Stimulated activated CD8-positive, alpha-beta memory T cell treated with anti-CD3 and anti-CD28 coated beads, Interleukin-7, amount 100 ng/mL, for 1 hour (primary cell): ENCODE measurements at places on chromosomes 4 and X.

DNA sequence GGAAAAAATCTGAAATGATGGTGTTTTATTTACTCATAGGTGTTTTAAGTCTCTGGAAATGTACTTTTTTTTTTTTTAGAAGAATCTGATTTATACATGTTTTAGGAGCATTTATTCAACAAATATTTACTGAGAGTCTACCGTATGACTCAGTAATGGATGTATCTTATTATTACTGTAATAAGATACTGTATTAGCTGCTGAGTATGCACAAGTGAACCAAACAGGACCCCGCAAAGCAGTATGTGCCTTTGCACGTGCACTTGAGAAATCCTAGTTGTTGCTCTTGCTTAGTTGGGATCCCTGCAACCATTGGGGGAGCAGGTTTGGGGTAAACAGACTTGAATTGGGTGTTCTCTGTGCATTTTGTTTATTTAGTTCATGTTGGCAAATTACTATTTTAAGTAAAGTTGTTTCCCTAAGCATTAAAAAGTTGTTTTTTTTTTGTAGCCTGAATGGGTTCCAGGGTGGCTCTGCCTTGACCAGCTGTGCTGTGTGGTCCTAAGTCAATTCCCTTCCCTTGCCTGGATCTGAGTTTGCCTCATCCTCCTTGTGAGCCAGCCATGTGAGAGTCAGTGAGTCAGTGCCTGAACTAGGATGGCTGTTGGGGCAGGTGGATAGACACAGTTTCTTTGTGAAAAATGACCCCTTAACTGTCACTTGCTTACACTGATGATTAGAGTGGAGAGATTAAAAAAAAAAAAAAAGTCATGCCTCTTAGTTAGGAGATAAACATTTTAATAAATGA, 27.7 kb downstream of the DCUN1D4 start:
- DNase-seq = no peak

- no peak for DNase-seq
Observed at GRCh38 chrX:155874571-155875244, 6.4 kb upstream of the VAMP7 start.

GRCh38 chr4:145554691-145555090, 64.5 kb upstream of the MMAA start:
- DNase-seq = no peak

DNA sequence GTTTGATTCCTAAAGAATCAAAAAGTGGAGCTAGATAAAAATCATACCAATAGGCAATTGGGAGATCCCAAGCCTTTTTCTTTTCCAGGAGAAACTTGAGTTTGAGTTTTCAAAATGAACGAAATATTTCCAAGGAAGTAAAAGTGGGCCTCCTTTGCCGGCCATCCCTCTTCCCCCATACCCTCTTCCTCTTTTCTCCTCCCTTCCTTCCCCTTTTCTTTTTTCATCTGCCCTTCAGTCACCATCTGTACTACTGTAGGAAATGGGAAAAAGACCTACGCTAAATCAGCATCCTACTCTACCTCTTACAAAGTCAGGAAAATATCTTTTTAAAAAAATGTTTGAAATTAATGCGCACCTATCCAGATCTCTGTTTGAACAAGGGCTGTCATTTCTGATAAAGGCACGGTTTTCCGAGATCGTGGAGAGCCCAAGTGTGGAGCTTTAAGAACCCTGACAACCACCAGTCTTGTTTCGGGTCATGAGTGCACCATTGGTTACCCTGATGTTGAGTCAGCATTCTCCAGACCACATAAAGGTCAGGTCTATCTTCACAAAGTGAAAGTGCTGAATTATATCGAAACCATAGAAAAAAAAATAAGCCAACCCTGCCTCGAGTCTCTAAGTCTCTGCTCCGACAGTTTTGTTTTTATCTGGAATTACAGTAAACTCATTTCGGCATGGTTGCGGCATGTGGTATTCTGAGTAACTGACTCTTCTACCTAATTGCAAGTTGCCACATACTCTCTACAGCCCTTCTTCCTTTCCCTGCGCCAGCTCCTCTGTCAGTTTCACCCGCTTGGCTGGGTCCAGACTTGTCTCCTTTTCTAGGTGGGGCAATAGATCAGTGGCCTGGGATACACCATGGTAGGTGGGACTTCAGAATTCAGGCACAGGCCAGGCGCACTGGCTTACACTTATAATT, 140.2 kb upstream of the KLF3 start:
- no peak for DNase-seq

DNA sequence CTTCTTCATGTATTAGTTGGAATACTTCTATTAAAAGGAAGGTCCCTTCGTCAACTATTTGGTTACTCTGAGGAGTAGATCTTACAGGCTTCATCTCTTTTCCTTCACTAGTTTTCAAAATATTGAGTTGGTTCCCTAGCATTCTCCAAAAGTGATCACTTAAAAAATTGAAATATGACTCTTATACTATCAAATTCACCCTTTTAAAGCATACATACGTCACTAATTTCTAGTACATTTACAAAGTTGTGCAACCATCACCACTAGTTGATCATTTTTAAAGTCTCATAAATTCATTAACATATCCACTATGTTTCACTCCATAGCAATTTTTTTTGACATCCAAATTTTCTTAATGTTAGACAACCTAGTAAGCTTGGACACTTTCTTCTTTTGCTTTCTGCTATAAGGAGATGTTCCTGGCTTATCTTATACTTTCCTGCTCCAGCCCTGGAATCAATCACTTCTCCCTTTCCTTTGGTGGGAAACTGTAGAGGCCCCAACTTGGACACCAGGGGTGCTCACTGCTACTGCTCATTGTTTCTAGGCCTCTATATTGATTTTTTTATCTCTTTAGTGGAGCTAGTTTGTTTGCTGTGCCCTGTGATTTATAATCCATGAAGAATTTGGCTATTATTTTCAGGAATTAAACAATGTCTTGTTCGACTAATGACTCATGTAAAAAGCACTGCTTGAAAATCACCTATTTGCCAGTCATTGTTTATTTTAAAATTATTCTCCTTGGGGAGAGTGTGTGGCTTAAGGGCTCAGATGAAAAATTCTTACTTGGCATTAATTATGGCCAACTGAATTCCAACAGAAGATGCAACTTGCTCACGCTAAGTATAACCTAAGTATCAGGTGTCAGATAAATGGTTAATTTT, 4.0 kb upstream of the ZFX start:
- no peak for DNase-seq

GRCh38 chrX:87067795-87068369, 449.7 kb upstream of the KLHL4 start:
- no peak for DNase-seq

- no peak for DNase-seq
Observed at GRCh38 chr4:26053761-26054160, 139.7 kb downstream of the SMIM20 start.

DNA sequence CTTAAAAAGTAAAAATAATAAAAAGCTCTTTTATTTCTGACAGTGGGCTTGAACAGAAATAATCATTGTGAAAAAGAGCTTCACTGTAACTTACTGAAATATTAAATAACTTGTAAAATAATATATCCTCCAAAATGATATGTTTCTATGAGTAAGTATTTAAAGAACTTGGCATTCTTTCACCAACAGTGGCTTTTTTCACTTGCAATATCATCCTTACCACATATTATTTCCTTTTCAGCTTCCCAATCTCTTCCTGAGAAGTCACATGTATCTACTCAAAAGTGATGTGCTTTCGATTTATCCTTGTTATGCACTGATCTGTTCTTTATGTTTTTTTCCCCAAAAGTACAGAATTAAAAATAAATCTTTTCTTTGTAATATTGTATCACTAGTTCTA, 2.2 kb upstream of the PCDH18 start:
- no peak for DNase-seq

DNA sequence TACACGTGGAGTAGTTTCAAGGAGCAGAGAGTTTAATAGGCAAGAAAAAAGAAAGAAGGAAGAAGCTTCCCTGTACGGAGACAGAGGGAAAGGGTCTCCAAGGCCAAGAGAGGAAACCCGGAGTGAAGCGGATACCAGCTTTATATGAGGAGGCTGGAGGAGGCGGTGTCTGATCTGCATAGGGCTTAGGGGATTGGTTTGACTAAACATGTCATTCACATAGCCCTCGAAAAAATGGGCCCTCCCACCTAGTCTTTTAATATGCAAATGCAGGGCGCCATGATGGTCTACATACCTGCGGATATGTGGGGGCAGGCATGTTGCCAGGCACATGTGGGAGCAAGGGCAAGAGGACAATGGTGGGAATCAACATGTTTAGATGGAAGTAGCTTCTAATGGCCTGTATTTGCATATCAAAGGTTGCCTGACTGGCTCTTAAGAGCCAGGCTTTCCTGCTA, 103.1 kb upstream of the UGT8 start:
- DNase-seq = no peak

- no peak for DNase-seq
Observed at GRCh38 chrX:78455901-78456300, 128.5 kb upstream of the CYSLTR1 start.

- DNase-seq = no peak
Observed at GRCh38 chr4:98663226-98664006, 5.0 kb upstream of the TSPAN5 start.
